ENCODE measurements at places on chromosomes 16 and 17. TPM values are rescaled to one million over a fixed set of nuclear protein-coding genes. Genes with fewer than 3 reads are reported as not detected.

CTRB2 gene
- not detected for total RNA-seq

HSPB9 gene
- total RNA-seq = not detected

STX1B gene
- 0.25 TPM for total RNA-seq

USP43 gene
- total RNA-seq = 0.06 TPM

WNK4 gene
- 0.06 TPM for total RNA-seq

IRX3 gene
- 0.92 TPM for total RNA-seq

WNT3 gene
- total RNA-seq = 0.66 TPM

KRTAP9-6 gene
- total RNA-seq = not detected

TNP2 gene
- under 0.01 TPM for total RNA-seq

HIC1 gene
- total RNA-seq = 12.7 TPM

All from aortic smooth muscle cell (primary cell).